ENCODE measurements at places on chromosomes 4 and X.

GRCh38 chr4:37825968-37826294 is 555 bp upstream of the PGM2 start:
- DNase-seq = no peak

DNA sequence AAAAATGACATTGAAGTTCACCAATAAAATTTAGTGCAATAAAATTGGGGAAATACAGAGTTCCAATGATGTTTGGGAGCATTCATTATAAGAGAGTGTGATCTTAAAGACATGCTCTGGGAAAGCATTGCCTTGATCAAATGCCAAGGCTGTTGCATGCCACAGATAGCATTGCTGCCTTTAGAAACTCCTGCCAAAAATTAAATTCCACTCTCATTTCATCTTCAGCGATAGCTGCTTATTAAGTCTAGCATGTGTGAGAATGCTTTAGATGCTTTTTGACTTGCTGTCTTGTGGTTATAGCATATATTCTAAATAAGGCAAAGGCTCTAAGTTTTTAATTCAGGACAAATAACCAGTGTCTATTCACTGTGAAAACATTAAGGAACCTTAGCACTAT is 49.3 kb downstream of the NPNT start:
- no peak for DNase-seq

GRCh38 chr4:157996061-157997028 is 176.5 kb downstream of the GASK1B start:
- no peak for DNase-seq

GRCh38 chr4:6343939-6344408 is 74.3 kb downstream of the WFS1 start:
- no peak for DNase-seq

- DNase-seq = peak; percentile 19
Measured at GRCh38 chr4:174828845-174829701, at the start of gene GLRA3. Gene GLRA3 (minus strand): TSS chr4:174829247. CDS start chr4:174828811, 436 bp downstream.

DNA sequence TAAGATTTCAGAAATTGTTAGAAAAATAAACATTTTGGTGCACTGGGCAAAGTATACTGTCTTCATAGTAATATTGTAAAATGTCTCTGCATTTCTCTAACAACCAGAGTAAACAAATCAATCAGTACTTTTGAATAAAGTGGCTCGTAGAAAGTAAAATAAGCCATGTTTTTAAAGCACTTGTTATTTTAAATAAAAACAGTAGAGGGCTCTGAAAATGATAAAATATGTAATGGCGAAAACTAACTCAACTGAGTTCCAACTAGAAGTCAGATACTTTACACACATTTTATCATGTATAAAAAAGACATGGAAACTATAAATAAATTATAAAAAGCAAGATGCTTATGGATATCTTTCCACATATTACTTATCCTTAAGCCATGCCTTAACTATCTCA is 1134.4 kb downstream of the PDHA2 start:
- no peak for DNase-seq

Measured in ovary (tissue), 10 donors.